ENCODE measurements at places on chromosomes 13 and 19. TPM values are rescaled to one million over a fixed set of nuclear protein-coding genes. Genes with fewer than 3 reads are reported as not detected.

DNA sequence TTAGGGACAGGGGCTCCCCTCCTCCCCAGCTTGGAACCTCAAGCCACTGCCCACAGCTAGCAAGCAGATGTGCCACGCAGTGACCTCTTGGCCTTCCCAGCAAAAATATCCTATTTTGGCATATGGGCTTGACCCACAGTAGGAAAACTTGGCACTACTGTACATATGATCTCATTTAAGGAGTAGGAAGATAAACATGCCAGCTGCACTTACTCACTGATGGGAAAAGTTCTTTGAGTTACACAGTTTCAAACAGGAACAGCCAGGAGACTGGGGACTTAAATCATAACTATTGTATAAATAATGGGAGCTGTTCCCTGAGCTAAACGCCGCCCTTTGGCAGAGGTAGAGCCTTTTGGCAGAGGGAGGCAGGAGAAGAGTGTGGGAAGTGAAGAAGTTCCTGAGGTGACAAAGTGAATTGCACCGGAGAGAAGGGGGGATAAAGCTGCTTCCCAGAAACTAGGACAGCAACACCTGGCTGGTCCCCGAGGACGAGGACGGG, 6.1 kb downstream of the SACS start:
- peak; percentile 57 for DNase-seq

The USHBP1 gene
- 7.0 TPM for total RNA-seq

DNA sequence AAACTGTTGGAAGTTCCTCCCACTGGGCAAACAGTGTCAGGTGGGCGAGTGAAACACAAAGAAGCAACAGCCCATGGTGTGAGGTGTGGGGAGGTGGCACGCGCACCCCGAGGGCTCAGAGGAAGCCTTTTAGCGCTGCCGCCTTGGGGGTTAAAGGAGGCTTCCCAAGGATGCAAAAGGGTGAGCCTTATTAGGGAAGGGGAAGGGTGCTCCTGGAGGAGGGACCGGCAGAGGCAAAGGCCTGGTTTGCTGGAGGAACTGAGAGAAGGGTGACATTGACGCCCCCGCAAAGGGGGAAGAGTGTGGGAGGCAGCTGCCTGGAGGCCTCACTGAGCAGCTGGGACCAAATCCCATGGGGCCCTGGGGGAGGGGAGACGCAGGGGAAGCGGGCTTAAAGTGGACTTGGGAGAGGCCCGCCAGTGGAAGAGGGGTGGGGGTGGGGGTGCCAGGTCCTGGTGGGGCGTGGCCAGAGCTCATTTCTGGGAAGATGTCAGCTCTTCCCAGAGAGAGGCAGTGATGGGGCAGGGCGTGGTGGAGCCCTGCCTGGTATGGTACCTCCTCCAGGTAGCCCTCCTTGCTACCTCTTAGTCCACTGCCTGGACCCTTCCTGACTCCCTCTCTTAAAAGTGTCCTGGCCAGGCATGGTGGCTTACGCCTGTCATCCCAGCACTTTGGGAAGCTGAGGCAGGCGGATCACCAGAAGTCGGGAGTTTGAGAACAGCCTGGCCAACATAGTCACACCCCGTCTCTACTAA, 12.0 kb upstream of the FCHO1 start:
- no peak for DNase-seq

- no peak for DNase-seq
Observed at GRCh38 chr13:30618186-30618929, 638 bp downstream of the USPL1 start.

The KIR3DL2 gene
- not detected for total RNA-seq

GRCh38 chr13:29513002-29513980, 82.2 kb downstream of the SLC7A1 start:
- no peak for DNase-seq

The NUDT19 gene
- total RNA-seq, result 9.5 TPM

GRCh38 chr13:94559222-94559795, 36.6 kb downstream of the TGDS start:
- DNase-seq, result no peak

DNA sequence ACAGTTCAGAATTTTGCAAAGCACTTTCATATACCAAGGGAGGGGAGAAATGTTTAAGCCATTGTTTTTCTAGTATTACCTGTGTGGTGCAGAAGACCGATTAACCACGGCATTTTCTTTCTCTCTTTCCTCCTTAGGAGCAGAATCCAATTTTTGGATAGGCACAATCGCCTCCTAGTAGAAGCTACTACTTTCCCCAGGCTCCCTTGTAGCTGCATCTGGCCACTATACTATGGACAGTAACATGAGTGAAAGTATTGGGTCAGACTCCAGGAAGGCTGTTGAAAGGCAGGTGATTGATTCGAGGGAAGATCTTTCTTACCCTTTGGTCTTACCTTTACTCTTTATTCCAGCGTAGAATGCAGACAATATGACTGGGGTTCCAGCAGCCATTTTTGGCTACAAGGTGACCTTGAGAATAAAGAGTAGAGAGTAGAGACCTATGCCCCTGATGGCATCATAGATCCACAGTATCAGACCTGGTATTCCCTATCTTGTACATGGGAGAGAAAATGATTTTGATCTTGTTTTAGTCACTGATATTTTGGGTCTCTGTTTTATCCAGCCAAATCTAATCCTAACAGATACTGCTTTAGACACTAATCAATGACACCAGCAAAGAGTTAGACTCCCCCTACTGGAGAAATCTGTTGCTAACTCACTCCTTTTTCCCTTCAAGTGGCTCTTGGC, 77.0 kb downstream of the LRRC63 start:
- DNase-seq, result no peak

The ZNF583 gene
- 5.2 TPM for total RNA-seq

The TMEM238 gene
- 12.7 TPM for total RNA-seq

The KRTDAP gene
- not detected for total RNA-seq

All from breast epithelium (tissue), 4 donors.